LHCN-M2 (cell line): ENCODE measurements at places on chromosomes 13 and 19. TPM values are rescaled to one million over a fixed set of nuclear protein-coding genes. Genes with fewer than 3 reads are reported as not detected.

Gene GIPC1
- 140 and 155 TPM in 2 replicates for total RNA-seq

- no peak for DNase-seq
These were observed 32.2 kb upstream of the MBNL2 start for GRCh38 chr13:97189928-97190327.

Gene ZNF442
- 3.0 and 4.2 TPM in 2 replicates for total RNA-seq

- DNase-seq, result no peak
These were observed 689.0 kb downstream of the DIAPH3 start for GRCh38 chr13:59474696-59475095.

- DNase-seq, result peak; percentile 62
These were observed 115.8 kb downstream of the KATNAL1 start for GRCh38 chr13:30191491-30192100.

- no peak for DNase-seq
These were observed 12.7 kb downstream of the EHD2 start for GRCh38 chr19:47725759-47726401.

DNA sequence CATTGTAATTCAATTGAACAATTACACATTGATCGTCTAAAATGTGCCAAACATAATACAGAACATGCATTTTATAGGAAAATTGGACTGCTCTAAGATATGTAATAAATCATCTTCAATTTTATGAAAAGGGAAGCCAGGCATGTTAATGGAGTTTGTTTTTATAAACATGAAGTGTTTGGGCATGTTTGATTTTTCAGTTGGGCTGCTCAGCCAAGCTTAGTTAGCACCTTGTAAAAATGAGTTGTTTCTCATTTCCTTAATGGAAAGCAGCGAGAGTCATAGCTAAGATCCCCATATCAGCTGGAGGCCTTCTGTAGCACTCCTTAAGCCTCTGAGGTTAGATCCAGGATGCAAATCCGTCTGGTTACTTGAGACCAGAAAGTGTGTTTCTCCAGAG lies 422.3 kb downstream of the SPRY2 start:
- DNase-seq, result peak; percentile 32

- DNase-seq, result peak; percentile 32
These were observed 1.1 kb downstream of the NAA16 start for GRCh38 chr13:41312176-41312500.

GRCh38 chr13:113220877-113221276 lies 11.5 kb downstream of the CUL4A start:
- peak; percentile 13 for DNase-seq
